Activated CD4-positive, alpha-beta T cell treated with anti-CD3 and anti-CD28 coated beads for 48 hours (primary cell): ENCODE measurements at places on chromosomes 16 and 17.

- no peak for DNase-seq
Observed at GRCh38 chr16:85145188-85145587, 32.9 kb upstream of the CIBAR2 start.

DNA sequence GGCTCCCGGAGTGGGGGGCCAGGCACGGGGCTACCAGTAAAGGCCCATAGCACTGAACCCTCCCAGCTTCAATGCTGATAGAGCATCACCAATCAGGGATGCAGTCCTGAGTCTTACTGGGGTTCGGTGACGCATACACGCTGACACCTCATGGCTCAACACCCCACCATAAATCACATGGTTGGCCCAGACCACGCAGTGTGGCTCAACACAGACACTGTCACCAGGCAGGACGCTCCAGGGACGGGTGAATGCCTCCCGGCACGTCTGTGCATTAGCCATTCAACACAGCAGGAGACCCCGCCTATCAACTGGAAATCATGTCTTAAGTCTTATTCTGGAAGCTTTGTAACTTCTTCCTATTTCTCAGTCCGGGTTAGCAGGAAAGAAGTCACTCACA is 35.0 kb downstream of the NECAB2 start:
- DNase-seq = no peak

DNA sequence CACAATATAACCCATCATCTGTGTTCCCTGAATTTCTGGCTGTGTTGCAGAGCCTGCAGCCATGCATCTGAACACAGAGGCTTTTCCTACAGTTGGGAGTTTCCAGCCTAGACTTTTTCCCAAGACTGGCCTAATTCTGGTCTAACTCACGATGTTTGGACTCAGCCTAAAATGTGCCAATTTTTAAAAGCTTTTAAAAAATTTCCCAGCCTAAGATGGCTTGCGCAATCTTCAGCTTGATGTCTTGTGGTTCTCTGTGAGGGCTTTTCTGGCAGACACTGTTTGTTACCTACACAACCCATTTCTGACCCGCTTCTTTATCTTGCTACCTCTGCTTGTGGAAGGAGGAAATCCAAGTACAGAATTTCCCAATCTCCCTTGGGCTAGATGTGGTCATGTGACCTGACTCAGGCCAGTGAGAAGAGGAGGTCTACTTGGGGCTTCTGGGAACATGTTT is 72.7 kb upstream of the GAS7 start:
- no peak for DNase-seq

- DNase-seq = no peak
Observed at GRCh38 chr16:68644296-68644695, 814 bp upstream of the CDH3 start.

DNA sequence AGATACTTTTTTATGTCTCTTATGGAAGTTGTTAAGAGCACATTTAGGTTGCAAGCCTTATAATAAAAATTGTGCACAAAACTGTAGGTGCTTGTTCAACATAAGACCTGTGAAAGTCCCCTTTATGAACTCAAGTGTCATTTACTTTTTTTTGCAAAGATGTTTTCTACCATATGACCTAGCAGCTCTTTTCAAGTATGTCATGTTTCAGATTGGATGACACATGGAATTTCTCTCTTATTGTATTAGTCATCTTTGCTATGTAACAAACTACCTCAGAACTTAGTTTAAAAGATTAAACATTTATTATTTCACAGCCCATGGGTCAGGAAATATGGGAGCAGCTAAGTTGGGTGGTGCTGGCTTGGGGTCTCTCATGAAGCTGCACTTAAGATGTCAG is 57.9 kb downstream of the PHKB start:
- DNase-seq = no peak

GRCh38 chr16:81466356-81466980 is 21.9 kb downstream of the CMIP start:
- DNase-seq = no peak

- no peak for DNase-seq
Observed at GRCh38 chr16:77043076-77043475, 147.9 kb upstream of the MON1B start.

DNA sequence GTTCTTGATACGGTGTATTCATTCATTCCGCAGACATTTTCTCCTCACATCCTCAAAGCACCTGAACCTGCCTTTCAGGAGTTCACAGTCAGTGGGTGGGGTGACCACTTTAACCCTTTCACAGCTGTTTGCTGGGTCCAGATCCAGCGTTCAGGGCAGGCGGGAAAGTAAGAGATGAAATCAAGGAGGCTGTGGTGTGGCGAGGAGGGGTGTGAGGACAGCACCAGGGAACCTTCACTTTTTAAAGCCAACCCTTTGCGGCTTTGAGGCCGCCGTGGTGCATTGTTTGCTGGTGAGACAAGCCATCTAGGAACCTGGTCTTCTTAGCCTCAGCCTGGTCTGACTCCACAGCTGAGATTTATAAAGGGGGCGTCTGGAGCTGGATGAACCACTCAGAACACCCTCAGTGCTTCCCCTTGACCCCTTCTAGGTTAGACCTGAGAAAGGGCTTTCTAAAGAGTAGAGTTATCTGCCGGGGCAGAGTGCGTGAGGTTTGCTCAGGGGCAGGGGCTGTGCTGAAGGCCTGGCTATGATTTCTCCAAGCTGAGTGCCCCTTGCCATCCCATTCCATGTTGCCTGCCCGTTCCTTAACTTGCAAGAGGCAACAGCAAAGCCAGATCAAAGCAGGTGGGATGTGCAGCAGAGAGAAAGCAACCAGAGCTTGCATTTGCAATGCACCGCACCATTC is 933 bp downstream of the CCR7 start:
- peak; percentile 66 for DNase-seq

GRCh38 chr17:55285340-55286301 is 20.9 kb downstream of the HLF start:
- DNase-seq = no peak

DNA sequence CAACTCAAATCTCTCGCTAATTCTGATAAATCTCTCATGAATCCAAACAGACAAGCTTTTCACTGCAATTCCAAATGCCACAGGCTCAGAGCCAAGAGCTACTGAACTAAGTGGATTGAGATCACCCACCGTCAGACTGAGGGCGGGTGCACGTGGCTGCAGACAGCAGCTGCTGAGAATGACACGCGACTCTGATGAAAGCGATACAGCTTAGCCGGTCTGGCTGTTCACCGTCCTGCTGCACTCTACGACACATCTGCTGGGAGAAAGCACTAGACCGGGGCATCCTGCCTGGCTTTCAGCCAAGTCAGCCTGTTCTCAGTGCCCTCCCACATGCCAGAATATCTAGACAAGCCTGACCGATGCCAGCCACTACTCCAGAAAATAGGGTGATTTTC is 42.6 kb downstream of the KLHDC4 start:
- DNase-seq = no peak
